ENCODE measurements at places on chromosomes 7 and 10.
A peak's percentile ranks its signal among the peaks of the same experiment; 100 is the strongest.

DNA sequence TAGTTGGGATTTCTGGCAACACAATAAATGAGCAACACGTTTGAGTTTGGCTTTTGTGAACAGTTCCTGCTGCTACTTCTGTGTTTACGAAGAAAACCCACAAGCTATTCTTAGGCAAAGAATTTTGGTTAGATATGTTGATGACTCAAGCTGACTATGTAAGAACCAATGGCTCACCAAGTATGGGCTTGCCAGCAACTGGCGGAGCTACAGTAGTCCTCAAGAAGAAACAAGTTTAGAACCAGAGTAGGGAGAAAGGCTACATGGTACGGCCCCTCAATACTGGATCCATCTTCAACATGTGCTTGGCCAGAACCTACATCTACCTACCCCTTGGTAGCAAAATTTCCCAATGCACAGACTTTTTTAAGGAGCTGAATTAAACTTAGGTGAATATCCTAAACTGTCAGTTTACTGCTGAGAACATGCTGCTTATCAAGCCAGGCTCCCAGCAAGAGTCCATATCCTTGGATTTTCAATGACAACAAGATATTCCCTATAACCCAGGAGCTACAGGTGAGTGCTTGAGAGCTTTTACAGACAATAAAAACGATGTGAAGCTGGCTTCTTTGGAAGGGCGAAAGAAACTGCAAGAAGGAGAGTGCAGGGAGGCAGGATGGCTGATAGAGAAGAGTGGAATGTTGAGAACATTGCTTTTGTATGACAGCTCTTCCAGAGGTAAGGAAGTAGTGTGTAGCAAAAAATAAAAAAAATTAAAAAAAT, 74.3 kb upstream of the ASAH2 start:
- H3K27ac ChIP-seq = no peak overlapping the region
- no peaks in the 10 kb centered on the region for H3K4me1 ChIP-seq
- no peaks in the 10 kb centered on the region for H3K36me3 ChIP-seq
- H3K4me3 ChIP-seq = no peak overlapping the region
- no peaks in the 10 kb centered on the region for H3K27me3 ChIP-seq

GRCh38 chr7:120431016-120431415, 158.0 kb downstream of the KCND2 start:
- no peak for DNase-seq
- no peaks in the 10 kb centered on the region for H3K27me3 ChIP-seq
- H3K4me1 ChIP-seq = peaks cover 6% of the 10 kb centered on the region
- H3K27ac ChIP-seq = no peak overlapping the region

- no peak overlapping the region for H3K27ac ChIP-seq
- DNase-seq = no peak
- H3K27me3 ChIP-seq = peaks cover 12% of the 10 kb centered on the region
- H3K36me3 ChIP-seq = no peaks in the 10 kb centered on the region
Measured at GRCh38 chr10:70190581-70190980, 20.3 kb upstream of the SAR1A start.

DNA sequence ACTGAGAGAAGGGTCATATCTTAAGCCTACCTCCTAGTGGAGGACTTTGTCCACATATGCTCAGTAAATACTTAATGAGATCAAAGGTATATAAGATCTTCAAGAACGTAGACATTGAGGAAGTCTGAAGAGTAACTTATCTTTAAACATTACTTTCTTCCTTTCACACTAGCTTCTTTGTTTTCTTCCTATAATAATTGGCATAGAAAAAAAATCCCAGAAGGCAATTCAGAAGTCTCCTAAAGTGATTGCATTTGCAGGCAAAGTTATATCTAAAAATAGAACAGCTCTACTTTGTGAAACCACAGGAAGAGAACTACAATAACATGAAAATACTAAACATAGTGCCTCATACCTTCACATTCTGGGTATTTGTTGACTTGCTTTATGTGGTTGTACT, 150.4 kb downstream of the PPP1R3A start:
- H3K4me3 ChIP-seq = no peak overlapping the region
- DNase-seq = no peak

- peak overlapping the region; percentile 26 for H3K4me3 ChIP-seq
- H3K27me3 ChIP-seq = peaks cover 3% of the 10 kb centered on the region
- H3K36me3 ChIP-seq = no peaks in the 10 kb centered on the region
- no peak overlapping the region for H3K27ac ChIP-seq
- no peak for DNase-seq
Measured at GRCh38 chr7:108328174-108328651, 128.0 kb downstream of the NRCAM start.

- peaks cover 11% of the 10 kb centered on the region for H3K4me1 ChIP-seq
- H3K27ac ChIP-seq = no peak overlapping the region
- DNase-seq = no peak
- peaks cover 25% of the 10 kb centered on the region for H3K27me3 ChIP-seq
Measured at GRCh38 chr10:131792809-131793208, 108.0 kb upstream of the PPP2R2D start.

DNA sequence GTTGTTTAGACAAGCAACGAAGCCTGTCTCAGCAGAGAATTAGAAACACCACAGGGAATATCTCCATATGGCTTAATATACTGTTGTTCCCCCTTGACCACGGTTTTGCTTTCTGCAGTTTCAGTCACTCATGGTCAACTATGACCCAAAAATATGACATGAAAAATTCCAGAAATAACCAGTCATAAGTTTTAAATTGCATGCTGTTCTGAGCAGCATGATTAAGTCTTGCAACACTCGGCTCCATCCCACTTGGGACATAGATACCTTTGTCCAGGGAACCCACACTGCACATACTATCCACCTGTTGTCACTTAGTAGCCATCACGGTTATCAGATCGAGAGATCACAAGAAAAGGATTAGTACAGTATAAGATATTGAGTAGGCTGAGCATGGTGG, 60.7 kb upstream of the FOXK1 start:
- no peak overlapping the region for H3K27ac ChIP-seq
- DNase-seq = no peak
- H3K4me1 ChIP-seq = no peaks in the 10 kb centered on the region
- no peak overlapping the region for H3K4me3 ChIP-seq
- H3K36me3 ChIP-seq = no peaks in the 10 kb centered on the region

DNA sequence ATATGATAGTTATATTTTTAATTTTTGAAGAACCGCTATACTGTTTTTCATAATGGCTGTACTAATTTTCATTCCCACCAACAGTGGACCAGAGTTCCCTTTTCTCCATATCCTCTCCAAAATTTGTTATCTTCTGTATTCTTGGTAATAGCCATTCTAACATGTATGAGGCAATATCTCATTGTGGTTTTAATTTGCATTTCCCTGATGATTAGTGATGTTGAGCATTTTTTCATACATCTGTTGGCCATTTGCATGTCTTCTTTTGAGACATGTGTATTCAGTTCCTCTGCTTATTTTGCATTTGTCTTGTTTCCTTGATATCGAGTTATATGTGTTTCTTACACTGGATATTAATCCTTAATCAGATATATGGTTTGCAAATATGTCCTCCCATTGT, 770.8 kb upstream of the MBL2 start:
- no peaks in the 10 kb centered on the region for H3K36me3 ChIP-seq
- DNase-seq = no peak
- no peak overlapping the region for H3K27ac ChIP-seq
- no peaks in the 10 kb centered on the region for H3K27me3 ChIP-seq
- H3K4me1 ChIP-seq = no peaks in the 10 kb centered on the region
- no peak overlapping the region for H3K4me3 ChIP-seq

Measured in nephron progenitor cell (in vitro differentiated cells).